ENCODE measurements at places on chromosomes 6 and 20. TPM values are rescaled to one million over a fixed set of nuclear protein-coding genes. Genes with fewer than 3 reads are reported as not detected.

The SLC35A1 gene
- total RNA-seq = 12.7 TPM

The PMEPA1 gene
- 7.5 TPM for total RNA-seq

DNA sequence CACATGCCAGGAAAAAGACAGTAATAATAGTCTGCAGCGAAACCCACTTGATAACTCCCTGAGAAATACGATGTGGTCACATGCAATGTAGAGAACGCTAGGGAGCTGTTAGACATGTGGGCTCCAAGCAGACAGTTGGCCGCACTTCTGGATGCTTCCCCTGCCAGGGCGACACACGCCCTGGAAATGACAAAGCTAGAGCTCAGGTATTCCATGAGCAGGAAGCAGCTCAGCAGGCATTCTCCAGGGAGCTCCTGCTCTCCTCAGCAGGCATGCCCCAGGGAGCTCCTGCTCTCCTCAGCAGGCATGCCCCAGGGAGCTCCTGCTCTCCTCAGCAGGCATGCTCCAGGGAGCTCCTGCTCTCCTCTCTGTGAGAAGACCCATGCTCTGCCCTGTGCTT is 52.4 kb upstream of the NXT1 start:
- no peak for DNase-seq

- DNase-seq = peak; percentile 79
Measured at GRCh38 chr6:108837236-108837971, 10.8 kb upstream of the ARMC2 start.

GRCh38 chr6:129497481-129498441 is 212.2 kb downstream of the ARHGAP18 start:
- peak; percentile 81 for DNase-seq
